Astrocyte of the hippocampus (primary cell): ENCODE measurements at places on chromosomes 2 and 18.

- no peak for DNase-seq
Measured at GRCh38 chr2:207251573-207252192, 85.9 kb upstream of the KLF7 start.

DNA sequence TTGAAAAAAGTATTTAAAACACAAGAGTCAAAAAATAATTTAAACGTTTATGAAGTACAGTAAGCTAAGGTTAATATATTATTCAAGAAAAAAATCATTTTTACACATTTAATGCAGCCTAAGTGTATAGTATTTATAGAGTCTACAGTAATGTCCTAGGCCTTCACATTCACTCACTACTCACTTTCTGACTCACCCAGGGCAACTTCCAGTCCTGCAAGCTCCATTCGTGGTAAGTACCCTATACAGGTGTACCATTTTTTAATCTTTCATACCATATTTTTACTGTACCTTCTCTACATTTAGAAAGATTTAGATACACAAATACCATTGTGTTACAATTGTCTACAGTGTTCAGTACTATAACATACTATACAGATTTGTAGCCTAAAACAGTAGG lies 20.9 kb upstream of the RPRD1A start:
- DNase-seq = no peak

GRCh38 chr2:39419282-39420223 lies 17.5 kb downstream of the MAP4K3 start:
- DNase-seq = no peak

DNA sequence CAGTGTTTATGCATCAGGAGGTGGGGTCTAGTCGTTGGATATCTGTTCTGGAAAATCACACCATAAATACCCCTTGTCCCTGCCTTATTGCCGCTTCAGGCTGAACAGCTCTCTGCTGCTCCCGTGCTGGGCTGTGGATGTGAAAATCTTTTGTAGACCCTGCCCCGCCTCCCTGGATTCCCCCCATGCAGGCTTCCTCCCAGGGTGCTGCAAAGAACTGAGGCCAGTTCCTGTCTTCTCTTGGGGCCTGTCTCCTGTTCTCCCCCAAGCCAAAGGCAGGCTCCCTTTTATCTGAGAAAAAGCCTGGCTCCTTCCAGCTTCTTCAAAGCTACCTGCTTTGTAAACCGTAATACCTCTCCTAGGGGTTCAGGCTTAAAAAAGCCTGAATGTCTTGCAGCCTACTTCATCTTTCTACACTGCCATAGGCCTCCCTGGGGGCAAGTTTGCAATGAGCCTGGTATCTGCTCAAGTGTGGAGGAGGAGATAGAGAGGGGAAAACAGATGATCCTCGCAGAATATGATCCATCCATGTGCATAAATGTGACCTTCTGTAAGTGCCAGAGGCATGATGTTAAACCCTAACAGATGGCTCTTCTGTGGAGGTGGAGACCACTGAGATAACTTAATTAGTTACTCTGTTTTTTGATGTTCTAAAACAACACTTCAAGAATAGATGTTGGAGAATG lies 55.3 kb downstream of the VWA3B start:
- DNase-seq = no peak

DNA sequence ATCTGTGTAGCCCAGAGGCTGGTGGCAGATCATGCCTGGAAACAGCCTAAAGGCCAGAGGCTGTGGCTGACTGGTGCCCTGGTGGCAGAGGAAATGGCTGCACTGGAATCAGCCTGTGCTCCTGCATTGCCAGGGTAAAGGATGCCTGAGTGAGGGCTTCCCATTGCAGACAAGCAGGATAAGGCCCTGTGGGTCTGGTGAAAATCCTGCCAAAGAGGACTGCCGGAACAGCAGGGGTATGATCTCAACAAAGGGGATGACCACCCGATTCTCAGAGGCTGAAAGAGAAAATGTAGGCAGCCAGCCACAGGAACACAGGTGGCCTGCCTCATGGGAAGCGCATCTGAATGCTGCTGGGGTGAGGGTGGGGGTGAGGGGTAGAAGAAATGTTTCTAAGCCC lies 48.2 kb downstream of the FBXO48 start:
- no peak for DNase-seq

DNA sequence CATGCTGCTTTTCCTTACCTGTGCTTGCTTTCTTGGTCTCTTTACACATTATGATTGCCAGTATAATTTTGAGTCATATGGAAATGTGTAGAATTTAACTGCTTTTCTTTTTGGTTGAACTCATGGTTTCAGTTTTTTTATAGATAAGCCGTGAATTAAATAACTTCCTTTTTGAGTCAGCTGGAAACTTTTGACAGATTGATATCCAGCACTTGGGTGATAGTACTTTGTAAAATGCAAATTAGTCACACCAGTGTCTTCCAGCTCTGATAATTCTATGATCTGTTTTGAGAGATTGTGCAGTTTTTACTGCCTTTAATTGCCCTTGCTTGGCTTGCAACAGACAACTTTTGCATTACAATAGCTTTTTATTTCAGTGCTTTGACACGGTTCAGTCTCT lies 86.4 kb downstream of the NCOA1 start:
- no peak for DNase-seq

GRCh38 chr2:47119001-47119400 lies 36.1 kb downstream of the STPG4 start:
- DNase-seq = peak; percentile 35

- DNase-seq = no peak
Measured at GRCh38 chr2:10478916-10479315, 30.8 kb upstream of the ODC1 start.

DNA sequence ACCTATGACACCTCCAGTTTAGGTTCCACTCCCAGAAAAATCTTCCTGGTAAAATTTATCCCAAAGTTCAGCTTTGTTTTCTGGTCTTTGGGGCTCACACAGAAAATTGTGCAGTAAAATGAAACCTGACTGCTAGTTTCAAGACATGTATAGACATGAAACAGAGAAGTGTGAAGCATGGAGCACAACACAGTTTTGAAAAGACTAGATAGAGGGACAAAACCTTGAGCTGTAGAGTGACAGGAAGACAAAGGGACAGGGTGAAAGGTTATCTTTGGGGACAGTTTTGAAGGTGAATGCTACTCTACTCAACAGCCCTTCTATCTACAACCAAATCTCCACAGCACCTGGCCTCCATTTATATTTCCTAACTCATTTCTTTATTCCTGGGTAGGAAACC lies 352.6 kb downstream of the RBM43 start:
- no peak for DNase-seq

GRCh38 chr2:200357845-200358244 lies 51.4 kb downstream of the SPATS2L start:
- DNase-seq = no peak

GRCh38 chr2:48549972-48550371 lies 20.0 kb downstream of the STON1 start:
- DNase-seq = no peak

DNA sequence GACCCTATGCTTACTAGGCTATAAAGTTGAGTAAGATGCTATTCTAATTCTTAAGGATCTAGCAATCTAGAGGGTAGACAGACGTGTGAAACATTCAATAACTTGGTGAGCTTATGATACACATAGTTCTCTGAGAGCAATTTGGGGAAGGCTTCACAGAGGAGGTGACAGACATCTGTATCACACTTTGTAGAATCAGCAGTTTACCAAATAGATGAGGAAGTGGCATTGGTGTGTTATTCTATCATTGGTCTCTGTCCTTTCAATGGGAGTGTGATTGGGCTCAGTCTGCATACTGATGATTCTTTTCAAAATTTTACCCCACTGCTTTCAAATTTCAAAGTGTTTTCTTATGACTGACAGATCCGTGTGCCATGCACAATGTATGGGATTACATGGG lies 47.0 kb upstream of the TMEM178A start:
- no peak for DNase-seq

DNA sequence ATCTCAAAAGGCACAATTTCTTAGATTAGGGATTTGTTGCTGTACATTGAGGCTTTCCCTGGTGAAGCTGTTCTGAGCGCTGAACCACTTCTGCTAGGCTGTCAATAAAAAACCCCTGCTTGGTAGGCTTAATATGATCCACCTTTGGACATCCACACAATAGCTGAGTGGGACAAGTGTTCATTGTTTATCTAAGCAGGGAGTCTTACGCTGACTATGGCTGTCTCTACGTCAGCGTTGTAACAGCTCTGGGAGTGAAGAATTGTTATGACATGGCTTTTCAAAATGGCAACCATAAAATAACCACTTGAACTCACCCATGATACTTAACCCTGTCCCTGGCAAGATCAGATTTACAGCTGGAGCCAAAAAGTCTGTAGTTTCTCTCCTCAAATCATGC lies 111.5 kb upstream of the SULT1C3 start:
- DNase-seq = no peak

GRCh38 chr2:176159663-176160250 lies 2.6 kb downstream of the HOXD3 start:
- no peak for DNase-seq

DNA sequence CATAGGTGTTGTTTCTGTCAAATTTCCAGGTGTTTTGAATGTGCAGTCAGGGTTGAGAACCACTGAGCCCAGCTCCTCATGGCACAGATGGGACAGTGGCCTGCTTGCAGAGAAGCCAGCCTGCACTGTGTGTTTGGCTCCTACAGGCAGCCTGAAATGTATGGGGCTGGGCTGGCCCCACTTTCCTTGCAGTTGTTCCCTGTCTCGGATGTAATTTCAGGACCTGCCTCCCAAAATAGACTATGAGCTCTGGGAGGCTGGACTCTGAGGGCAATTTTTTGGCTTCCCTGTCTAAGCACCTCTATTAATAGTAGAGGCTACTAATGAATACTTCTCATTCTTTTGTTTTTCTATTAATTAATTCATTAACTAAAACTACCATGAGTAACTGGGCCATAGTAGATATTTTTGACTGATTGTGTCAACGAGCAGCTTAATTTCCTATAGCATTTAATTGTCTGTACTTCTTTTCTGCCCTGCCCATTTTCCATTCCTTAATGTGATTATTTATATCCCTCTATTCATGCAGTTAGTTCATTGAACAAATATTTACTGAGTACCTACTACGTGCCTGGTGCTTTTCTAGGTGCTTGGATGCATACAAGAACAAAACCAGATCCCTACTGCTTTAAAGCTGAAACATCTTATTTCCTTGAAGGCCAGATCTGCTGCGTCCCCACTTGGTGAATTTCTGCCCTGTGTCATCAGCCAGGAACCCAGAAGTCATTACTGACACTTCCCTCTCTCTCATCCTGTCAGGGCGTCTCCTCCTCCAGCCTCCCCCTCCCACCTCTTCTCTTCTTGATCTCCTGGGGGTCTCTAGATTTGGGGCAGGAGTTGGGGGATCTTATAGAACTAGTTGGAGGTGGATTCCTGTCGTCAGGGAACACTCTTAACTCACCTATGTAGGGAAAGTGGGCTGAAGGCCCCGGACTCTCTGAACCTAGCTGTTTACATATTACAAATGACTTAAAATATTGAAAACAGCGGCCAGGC lies 16.3 kb downstream of the DYSF start:
- DNase-seq = no peak

- no peak for DNase-seq
Measured at GRCh38 chr2:89767572-89768435, 1076.3 kb downstream of the RPIA start.

GRCh38 chr2:215917953-215918620 lies 95.3 kb downstream of the MREG start:
- peak; percentile 55 for DNase-seq

- no peak for DNase-seq
Measured at GRCh38 chr2:217880891-217881290, 121.9 kb downstream of the TNS1 start.

GRCh38 chr2:44952143-44952805 lies 10.8 kb downstream of the SIX3 start:
- peak; percentile 90 for DNase-seq
